Tibial nerve (tissue), 4 donors: ENCODE measurements at places on chromosomes 16 and 17.

GRCh38 chr16:23119570-23119969 is 29.7 kb downstream of the USP31 start:
- no peak for DNase-seq

DNA sequence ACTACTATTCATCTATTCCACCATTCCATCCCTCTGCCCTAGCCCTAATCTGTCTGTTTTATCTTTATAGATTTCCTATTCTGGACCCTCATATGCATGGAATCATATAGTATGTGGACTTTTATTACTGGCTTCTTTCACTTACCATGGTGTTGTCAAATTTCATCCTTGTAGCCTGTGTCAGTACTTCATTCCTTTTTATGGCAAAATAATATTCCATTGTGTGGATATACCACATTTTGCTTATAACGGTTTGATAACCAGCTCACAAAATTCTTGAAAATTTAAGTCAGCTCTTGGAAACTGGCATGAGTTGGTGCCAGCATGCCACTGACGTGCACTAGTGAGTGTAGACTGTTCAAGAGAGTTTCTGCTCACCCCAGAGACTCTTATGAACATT is 30.3 kb upstream of the MRC2 start:
- no peak for DNase-seq

DNA sequence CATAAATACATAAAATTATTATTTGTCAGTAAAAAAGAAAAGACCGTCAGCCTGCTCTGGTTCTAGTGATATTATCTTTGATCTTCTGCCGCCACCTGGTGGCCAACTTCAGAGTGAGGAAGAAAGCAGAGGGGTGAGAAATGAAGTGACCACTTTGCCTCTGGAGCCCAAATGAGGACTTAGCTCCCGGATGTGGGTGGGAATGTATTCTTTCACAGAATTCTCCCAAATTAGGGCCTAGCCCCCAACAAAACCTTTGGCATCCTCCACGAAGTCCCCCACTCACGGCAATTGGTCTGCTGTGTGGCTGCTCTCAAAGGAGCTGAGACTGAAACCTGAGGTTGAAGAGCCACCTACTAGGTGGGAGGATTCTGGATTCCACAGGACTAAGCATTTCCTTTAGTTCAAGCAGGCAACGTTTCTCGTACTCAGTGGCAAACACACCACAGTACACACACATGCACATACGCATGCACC is 4.9 kb upstream of the ZNF267 start:
- peak; percentile 90 for DNase-seq

DNA sequence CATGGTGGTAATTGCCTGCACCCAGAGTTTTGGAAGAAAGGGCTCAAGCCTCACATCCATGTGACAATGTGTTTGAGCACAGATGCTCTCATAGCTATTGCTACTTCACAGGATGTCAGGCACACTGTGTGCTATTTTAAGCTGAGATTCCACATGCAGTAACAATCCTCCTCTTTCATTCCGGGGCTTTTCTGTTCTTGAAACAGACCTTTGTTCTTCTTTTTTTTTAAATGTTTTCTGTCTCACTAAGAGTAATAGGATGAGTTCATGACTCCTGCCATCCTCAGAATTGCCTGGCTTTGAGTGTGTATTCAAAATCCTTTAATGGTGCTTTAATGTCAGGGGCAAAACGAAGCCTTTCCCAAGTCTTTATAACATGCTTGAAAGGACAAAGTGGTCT is 198.9 kb downstream of the ABCC12 start:
- DNase-seq = no peak

DNA sequence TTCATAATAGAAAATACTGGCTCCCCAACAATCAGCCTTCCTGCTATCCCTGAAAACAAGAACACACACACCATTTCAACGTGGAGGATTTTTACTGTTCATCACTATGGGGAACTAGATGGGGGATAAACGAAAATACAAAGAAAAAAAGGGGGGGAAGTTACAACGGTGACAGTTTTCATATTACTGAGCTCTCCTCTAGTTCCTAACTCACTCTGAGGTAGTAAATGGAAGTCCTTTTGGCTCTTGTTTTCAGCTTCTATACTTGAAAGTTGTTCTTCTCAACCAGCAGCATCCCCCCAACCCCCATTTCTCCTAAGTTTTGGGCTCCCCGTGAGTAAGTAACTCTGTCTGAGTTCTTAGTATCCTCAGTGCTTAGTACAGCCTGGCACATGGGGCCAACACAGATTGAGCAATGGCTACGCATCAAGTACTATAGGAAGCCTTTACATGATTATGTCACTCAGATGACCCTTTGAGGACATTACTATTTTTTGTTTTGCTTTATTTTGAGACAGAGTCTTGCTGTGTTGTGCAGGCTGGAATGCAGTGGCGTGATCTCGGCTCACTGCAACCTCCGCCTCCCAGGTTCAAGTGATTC is 4.2 kb upstream of the CORO7 start:
- DNase-seq = no peak

- no peak for DNase-seq
Measured at GRCh38 chr16:48121276-48121675, 34.5 kb downstream of the ABCC12 start.

- DNase-seq = no peak
Measured at GRCh38 chr16:9081158-9081557, 10.3 kb upstream of the HAPSTR1 start.

DNA sequence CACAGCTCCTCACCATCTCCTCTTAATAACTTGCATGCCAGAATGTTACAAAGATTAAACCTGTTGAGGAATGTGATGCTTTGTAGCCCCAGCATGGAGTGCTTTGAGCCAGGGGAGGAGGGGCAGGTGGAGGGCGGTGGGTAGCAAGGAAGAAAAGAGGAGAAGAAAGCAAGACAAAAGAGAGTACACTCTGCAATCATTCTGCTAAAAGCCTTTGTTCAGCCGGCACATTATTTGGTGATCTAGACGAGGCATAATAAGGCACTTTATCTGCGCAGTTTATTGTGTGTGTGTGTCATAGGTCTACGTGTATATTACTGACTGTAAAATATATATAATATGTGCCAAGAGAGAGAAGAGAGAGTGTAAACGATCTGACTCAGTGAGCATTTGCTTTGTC is 139.1 kb downstream of the SOX9 start:
- no peak for DNase-seq

DNA sequence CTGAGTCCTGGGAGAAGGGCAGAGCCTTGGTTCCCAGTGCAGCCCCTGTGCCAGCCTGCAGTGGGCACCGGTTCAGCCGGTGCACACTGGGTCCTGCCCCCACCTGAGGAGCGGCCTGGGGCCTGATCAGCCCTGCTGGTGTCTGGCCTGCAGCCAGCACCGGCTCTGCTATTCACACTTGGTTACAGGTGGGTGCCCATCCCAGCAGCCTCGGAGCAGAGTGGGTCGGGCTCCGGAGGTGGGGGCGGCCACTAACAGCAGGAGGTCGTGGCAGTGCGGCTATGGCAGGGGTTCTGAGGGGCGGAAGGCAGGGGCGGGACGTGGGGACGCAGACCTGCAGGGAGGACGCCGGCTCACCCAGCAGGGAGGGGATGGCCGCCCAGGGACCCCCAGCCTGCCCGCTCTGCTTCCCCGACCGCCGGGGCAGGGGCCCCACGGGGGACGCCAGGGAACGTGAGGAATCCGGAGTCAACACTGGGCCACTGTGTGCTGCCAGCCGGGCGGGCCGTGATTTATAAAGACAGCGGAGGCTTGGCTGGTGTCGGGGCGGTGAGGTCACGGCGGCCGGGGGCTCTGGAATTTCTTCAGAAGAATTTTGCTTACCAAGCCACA is 20.3 kb downstream of the METRNL start:
- DNase-seq = no peak

- no peak for DNase-seq
Measured at GRCh38 chr17:17785407-17785806, 51.4 kb downstream of the SREBF1 start.

GRCh38 chr17:78898075-78898836 is 4.7 kb downstream of the CEP295NL start:
- DNase-seq = no peak

GRCh38 chr17:17358060-17358751 is 55.0 kb downstream of the NT5M start:
- no peak for DNase-seq

DNA sequence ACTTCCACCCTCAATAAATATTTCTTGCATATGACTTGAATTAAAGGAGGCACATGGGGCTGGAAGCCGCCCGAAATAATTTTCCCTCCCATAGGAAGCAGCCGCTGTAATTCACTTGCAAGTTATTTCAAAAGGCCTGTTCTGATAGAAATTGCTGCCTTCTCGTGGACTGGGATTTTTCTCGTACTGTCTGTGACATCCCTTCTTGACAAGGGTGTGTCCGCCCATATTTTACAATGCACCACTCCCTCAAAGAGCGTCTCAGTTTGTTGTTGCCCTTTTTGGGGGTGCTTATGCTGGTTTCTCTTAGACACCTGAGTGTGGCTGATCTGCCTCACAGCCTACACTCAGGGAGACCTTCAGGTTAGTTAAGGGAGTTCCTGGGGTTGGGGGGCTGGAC is 160.0 kb downstream of the MSI2 start:
- DNase-seq = no peak

- no peak for DNase-seq
Measured at GRCh38 chr16:65235339-65236177, 113.7 kb upstream of the CDH11 start.

- no peak for DNase-seq
Measured at GRCh38 chr17:10200016-10200415, 1.6 kb upstream of the GAS7 start.

- DNase-seq = no peak
Measured at GRCh38 chr17:9360677-9361081, 214.9 kb downstream of the STX8 start.

DNA sequence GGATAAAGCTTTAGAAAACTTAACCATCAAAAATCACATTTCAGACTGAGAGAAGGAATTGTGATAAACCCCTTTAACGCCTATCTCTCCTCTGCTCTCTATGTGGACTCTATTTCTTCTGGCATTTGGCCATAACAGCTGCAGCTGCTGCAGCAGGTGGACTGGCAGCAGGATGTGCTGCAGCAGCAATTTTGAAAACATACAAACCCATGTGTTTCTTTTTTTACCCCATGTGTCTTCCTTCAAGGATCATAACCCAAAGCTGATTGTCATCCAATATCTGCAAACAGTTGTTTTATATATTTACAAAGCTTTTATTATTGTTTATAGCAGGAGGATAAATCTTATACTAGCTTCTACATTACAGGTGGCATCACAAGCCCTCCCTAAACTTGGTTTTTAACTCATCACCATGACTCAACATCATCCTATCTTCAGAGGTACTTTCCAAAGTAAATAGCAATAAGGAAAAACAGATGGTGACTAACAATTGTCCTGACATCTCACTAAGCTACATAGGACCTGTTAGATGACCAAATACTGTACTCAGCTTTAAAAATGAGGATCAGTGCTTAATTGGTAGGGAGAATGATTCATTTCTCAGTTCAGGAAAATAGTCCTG is 14.5 kb upstream of the KRTAP9-2 start:
- DNase-seq = no peak

DNA sequence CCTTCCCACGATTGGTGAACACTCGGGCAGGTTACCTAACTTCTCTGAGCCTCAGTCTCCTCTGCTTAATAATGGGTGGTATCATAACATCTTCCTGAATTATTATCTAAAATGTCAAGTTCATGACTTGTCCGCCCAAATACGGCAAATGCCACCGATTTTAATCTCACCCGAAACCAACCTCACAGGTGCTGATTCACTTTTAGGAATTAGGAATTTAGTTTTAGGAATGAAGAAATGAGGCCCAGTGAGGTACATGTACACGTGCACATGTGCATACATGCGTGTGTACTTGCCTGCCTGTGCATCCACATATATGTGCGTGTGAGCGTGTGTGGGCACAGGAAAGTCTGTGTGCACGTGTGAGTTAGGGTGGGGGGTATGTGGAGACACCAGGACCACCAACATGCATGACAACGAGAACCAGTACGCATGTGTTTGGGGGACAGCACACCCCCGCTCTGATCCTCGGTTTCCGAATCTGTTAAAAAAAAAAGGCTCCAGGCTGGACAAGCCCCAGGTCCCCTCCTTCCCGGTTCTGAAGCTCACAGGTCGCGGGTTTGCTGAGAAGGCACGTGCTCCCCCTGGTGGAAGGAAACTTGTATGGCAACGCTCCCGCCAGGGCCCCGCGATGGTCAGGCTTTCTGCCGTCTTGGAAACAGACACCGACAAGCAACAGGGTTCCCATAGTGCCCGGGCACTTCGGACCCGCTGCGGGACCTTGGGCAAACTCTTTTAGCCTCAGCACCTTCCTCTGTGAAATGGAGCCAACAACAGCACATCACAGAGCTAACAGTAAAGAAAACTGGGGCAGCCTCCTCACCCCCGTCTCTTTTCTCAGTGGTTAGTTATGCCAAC is 219.2 kb downstream of the RBFOX3 start:
- peak; percentile 76 for DNase-seq

- no peak for DNase-seq
Measured at GRCh38 chr17:42199416-42200011, 5.2 kb upstream of the GHDC start.

DNA sequence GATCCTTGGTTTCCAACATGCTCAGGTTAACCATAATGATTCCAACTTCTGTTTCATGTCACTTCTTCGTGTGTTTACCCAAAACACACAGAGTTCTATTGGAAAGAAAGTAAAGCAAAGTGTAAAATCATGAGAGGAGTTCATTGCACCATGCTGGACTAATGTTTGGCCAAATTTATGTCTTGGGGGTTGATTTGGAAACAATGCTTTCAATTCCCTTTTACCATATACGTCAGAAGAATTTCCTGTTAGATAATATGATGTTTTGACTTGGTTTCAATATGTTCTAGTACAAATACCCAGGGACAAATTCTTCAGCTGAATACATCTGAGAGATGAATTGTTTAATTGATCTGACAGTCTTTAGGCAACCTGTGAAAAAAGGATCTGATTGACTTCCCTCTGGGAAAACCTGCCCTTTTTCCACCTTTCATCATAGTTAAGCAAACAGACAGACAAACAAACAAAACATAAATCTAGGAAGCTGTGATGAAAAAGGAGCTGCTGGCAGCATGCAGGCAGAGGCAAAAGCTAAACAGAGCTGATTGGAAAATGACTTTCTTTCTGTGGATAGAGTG is 26.0 kb upstream of the MPHOSPH6 start:
- no peak for DNase-seq

DNA sequence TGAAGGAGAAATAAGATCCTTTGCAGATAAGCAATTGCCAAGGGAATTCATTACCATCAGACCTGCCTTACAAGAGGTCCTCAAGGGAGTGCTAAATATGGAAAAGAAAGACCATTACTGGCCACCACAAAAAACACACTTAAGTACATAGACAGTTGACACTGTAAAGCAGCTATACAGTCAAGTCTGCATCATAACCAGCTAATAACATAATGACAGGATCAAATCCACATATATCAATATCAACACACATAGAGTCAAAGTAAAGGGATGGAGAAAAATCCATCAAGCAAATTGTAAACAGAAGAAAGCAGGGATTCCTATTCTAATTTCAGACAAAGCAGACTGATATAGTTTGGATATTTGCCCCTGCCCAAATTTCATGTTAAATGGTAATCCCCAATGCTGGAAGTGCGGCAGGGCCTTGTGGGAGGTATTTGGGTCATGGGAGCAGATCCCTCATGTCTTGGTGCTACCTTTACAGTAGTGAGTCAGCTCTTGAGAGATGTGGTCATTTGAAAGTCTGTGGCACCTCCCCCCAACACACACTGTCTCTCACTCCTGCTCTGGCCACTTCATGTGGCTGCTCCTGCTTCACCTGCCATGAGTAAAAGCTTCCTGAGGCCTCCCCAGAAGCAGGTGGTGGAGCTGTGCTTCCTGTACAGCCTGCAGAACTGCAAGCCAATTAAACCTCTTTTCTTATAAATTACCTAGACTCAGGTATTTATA is 32.8 kb downstream of the TANC2 start:
- no peak for DNase-seq

GRCh38 chr17:79645777-79646088 is 34.9 kb upstream of the RBFOX3 start:
- no peak for DNase-seq

- DNase-seq = no peak
Measured at GRCh38 chr16:14050291-14051027, 20.7 kb upstream of the MRTFB start.
